ENCODE measurements at places on chromosomes 2 and 18.

DNA sequence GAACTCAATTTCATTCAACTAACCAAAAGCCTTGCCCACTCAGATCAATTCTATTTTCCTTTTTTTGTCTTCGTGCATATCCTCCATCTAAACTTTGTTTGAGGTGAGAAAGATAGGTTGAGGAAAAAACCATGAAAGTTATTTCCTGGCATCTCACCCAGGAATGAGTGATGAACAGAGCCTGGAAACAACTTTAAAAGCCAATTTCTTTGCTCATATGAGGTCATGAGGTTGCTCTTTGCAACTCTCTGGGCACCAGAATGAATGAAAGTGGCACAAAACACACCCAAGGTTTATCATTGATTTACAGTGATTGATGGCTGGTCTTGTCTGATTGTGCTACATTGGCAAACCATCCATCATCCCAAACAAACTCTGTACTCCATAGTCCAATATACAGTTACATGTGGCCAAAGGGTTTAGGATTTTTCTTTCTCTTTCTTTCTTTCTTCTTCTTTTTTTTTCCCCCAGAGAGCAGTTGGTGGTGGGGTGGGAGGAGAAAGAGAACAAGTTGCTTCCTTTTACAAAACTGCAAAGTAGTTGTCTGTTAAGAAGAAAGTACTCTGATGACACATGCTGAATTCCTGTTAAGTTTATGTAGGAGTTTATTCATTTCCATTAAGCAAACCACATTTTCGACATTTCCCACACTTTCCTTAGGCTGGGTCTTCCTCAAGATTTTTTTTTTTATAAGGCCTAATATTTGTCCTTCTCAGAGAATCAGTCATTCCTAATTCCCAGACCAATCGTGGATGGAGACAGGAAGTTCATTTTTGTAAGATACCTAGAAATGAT is 575.9 kb upstream of the ZEB2 start:
- no peak for DNase-seq

DNA sequence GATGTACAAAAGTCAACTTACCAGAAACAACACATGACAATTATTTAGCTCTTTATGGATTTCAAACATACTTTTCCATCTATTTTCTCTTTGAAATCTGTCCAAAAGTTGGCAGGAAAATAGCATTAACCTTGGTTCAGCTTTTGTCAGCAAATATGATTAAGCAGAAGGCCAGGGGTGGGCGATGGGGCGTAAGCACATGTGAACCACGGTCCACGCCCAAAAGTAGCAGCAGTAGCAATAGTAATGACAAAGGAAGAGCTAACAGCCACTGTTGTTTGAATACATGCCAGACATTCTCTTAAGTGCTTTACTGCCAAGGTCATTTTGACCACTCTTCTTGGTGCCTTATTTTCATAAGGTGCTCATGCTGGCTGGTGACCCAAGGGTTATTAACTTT is 73.5 kb downstream of the ANTXR1 start:
- DNase-seq, result no peak

- DNase-seq, result no peak
Measured at GRCh38 chr2:230941202-230942180, 16.4 kb upstream of the GPR55 start.

DNA sequence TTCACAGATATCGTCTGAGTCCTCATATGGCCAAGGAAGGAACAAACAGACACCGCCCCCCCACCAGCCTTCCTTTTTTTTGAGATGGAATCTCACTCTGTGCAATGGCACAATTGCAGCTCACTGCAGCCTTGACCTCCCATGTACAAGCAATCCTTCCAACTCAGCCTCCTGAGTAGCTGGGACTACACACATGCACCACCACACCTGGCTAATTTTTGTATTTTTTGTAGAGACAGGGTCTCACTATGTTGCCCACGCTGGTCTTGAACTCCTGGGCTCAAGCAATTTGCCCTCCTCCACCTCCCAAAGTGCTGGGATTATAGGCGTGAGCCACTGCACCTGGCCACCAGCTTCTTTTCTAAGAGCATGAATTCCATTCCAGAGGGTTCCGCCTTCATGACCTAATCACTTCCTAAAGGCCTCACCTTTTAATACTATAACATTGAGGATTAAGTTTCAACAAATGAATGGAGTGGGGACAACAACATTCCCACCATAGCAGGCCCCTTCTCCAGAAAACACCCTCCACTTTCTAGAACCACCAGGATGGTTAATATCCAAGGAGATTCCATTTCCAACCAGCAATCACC is 2.2 kb upstream of the TMBIM1 start:
- no peak for DNase-seq

DNA sequence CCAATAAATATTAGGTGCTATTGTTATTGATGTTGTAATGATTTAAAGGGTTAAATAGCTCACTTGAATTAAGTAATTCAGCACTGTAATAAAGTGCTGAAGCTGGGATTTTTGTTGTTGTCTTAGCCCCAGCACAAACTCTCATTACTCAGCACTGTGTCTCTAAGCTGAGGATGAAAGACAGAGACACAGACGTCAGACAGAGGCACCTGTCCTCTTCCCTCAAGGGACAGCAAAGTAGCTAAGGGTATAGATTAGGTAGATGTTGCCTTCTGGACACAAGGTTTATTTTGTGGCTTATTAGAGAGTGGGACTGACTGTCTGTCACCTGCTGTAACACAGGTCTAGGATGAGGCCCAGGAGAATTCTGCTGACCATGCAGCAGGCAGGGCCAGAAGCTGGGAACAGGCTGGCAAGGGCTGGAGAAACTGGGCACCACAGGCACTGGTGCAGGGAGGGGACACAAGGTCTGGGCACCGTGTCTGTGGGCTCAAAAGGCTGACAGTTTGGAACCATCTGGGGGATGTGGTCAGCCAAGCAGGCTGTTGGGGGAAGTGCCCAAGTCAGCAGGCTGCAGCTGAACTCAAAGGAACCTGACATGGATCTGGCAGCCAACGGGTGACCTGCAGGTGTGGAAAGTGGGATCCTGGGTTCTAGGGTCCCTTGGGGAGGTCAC is 20.0 kb upstream of the PTPN4 start:
- DNase-seq, result peak; percentile 91

DNA sequence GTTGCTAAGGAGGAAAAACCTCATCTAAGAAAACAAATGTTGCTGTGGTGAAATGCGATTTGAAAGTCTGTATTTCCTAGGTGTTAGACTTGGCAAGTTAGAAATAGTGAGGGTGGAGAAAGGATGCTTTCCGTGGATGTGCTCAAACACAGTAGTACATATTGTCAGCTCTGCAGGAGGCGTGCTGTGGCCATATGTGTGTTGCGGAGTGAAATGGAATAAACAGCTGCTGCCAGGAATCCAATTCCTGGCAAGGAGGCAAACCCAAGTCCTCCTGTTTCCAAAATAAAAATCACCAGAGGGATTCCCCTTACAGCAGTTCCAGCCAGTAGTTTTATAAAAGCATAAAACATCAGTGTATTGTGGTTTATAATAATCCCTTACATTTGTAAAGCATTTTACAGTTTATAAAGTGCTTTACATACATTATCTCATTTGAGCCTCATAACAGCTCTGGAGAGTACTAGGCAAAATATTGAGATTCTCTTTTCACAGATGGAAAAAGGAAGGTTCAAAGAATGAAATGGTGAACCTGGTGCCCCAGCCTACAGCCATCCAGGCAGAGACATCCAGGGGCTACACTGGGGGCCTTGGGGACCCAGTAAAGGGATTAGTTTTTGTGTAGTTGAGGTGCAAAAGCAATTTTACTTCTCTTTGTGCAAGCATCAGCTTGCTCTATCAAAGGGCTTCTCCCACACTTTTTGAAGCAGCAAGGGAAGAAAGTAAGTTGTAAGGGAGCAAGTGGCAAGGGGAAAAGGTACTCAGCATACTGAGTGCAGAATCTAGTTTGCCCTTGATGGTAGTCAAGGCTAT is 206.0 kb downstream of the AGPS start:
- peak; percentile 88 for DNase-seq

DNA sequence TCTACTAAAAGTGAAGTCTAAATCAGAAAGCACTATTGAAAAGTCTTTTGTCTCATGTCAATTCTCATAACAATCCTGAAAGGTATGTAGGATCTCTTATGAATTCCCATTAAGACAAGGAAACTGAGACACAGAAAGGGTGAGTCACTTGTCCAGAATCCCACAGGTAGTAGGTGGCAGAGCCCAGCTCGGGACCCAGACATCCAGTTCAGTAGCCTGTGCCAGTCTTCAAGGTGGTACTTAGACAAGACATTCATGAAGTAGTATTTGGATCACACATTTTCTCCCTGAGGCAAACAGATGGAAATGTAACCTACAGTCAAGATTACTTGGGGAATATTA is 14.8 kb upstream of the PARD3B start:
- no peak for DNase-seq

DNA sequence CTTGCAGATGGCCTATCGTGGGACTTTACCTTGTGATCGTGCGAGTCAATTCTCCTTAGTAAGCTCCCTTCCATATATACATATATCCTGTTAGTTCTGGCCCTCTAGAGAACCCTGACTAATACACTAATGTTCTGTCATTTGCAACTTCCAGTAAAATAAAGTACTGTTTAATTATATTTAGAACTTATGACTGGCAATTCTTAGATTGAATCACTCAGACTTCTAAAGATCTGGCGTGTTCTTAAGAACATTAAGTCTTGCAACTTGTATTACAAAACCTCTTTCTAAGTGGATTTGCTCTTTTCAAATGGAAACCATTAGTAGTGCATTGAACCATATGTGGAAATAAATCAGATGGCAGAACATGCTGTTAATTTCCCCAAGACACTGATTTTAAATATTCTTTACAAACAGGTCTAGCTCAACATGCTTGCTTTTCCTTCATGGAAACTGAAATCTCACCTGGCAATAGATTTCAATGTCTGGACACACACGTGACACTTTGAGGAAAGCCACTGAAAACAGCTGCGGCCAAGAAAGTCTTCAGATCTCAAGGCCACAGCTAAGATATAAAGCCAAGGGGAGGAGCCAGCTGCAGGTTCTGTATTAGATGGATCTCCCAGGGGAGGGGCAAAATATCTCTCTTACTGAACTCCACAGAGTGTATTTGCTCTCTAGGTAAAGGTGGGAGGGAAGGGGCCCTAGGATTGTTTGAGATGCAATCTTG is 50.6 kb downstream of the PMAIP1 start:
- DNase-seq, result no peak

DNA sequence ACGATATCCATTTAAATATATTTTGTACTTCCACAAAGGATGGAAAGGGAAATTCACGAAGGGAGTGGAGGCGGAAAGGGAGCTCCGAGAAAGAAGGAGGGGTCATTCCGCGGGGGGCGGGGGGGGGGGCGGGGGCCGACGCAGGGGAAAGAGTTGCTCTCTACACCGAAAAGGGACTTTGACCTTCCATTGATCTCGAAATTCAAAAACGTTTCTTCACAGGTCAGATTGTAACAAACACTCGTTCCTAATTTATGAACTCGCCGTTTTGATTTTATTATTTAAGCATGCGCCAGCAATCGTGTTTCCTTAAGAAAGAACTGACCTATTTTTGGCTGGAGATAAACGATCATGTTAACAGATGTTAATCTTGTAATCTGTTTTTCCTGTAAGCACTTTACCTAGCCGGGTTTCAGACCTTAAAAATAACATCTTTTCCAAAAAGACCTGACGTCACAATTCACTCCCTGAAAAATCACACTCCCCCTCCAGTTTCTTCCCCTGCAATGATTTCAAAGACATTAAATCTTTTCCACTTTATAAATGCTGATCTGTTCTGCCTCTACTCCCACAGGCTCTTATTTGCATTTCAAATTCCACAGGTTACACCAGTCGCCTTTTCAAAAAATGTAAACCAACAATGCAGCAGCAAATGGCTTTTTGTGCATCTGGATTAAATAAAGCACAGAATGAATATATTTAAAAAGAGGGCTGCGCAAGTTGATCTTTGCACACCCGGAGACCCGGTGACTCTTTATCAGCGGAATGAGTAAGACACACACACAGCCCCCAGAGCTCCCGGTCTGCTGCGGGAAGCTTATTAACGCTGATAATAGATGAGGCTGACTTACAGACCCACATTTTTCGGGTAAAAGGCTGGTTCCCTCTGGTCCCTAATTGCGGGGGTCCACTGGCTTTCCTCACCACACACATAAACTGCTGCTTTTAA is 1.6 kb downstream of the ZNF516 start:
- DNase-seq, result no peak

GRCh38 chr2:65671670-65672242 is 239.4 kb upstream of the SPRED2 start:
- DNase-seq, result no peak

- DNase-seq, result no peak
Measured at GRCh38 chr2:239935789-239936758, 89.1 kb downstream of the NDUFA10 start.

GRCh38 chr2:113341191-113341869 is 62.6 kb upstream of the PAX8 start:
- DNase-seq, result no peak

- DNase-seq, result no peak
Measured at GRCh38 chr2:42998721-42999120, 206.3 kb upstream of the HAAO start.

DNA sequence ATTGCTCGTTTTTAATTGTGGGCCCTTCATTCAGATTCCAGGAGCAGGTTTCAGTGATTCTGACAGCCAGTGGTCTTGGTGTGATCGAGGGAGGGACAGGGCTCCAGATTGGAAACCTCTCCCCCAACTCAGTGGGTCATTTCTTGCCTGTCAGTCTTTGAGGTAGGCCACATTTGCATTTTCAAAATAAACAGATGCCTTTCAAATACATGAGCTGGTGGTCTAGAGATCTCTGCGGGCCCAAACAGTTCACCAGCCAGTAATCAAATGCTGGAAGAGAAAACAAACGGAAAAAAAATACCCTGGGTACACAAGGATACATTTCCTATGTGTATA is 210.4 kb upstream of the SP5 start:
- DNase-seq, result no peak

- DNase-seq, result no peak
Measured at GRCh38 chr18:8559612-8560186, 49.5 kb upstream of the RAB12 start.

DNA sequence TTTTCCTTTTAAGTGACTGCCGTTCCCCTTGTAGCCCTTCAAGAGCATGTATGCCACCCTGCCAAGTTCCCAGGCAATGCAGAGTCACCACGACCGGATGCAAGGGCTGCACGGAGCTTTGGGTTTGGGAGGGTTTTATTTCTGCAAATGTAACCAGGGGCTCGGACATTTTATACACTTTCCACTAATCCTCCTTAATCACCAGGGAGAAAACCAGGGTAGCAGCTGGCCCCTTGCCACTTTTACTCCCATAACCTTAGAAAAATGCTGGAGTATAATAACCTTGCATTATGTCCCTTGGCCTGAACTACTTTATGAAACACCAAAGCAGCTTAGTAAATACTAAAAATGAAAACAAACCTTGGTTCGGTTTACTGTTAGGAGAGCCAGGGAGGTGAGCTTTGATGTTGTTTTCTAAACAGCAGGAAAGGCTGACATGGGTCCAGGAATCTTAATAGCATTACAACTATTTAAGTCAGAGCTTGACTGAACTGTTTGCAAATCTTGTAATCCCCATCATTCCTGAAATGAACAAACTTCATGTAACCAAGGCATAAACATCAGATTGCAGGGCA is 152.8 kb upstream of the RIOK3 start:
- no peak for DNase-seq
